ENCODE measurements at places on chromosomes 1 and 21.

DNA sequence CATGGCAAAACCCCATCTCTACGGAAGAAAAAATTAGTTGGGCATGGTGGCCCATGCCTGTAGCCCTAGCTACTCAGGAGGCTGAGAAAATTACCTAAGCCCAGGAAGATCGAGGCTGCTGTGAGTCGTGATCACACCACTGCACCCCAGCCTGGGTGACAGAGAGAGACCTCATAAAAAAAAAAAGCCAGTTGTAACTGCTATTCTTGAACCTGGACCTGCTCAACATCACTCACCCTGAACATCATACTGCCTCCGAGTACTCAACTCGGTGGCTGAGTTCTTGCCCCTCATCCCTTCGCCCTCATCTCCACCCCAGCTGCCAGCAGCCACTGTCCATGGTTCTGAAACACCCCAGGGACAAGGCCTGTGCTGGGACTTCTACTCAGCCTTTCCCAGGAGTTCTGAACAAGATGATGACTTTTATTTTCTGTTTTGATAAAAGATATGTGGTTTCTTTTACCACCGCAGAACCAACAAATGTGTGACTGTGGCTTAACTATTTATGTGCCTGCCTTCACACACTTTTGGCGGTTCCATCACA lies 5.4 kb upstream of the DISP3 start:
- DNase-seq: no peak

GRCh38 chr1:223323491-223324484 lies 40.2 kb downstream of the SUSD4 start:
- no peak for DNase-seq

DNA sequence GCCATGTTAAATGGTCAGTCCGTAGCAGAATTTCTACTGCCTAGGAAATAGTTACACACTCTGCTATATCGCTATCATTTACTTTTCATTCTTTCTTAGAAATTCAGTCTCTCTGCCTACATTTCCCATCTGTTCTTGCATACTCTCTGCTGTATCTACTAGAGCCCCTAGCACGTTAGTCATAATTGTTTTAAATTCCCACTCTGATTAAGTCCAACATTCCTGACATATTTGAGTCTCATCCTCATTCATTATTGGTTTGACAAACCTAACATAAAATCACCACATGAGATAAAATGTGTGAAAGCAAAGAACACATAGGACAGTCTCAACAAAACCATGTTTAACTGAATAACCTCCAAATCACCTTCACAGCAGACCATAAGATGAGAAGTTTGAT lies 513.6 kb downstream of the PLPP3 start:
- no peak for DNase-seq

GRCh38 chr21:44090325-44090724 lies 16.9 kb upstream of the PWP2 start:
- peak; percentile 21 for DNase-seq

GRCh38 chr1:222182641-222183040 lies 365.3 kb downstream of the HHIPL2 start:
- no peak for DNase-seq

DNA sequence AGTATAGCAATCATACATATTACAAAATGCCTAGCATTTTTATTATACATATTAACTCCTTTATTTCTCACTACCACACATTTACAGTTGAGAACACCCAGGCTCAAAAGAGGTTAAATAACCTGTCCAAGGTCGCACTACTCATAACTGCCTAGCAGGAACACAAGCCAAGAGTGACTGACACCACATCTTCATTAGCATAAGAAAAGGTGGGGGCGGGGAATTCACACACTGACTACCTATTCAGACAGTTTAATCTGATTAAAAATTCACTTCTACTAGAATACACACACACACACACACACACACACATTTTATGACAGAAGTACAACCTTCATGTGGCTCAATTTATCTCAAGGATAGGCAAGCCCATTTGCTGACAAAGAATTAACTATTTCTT lies 77.8 kb upstream of the CACHD1 start:
- no peak for DNase-seq

DNA sequence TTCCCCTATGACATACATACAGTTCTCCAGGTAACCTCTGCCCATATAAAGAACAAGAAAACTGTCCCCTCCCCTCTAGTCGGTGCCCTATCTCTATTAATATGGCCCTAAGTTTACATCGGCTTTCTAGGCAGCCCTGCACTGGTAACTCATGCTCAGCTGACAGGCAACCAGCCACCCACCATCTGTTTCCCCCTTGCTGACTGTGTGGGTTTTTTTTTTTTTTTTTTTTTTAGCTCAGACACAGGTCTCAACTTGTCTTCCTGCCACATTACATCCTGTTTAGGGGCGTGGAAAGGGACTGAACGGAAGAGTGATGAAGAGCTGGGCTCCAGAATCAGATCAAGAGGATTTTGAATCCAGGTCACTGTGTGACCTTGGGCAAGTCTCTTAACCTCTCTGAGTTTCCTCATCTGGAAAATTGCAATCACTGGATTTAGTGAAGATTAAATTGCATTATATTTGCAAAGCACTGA lies 14.0 kb downstream of the LAPTM5 start:
- DNase-seq: no peak

DNA sequence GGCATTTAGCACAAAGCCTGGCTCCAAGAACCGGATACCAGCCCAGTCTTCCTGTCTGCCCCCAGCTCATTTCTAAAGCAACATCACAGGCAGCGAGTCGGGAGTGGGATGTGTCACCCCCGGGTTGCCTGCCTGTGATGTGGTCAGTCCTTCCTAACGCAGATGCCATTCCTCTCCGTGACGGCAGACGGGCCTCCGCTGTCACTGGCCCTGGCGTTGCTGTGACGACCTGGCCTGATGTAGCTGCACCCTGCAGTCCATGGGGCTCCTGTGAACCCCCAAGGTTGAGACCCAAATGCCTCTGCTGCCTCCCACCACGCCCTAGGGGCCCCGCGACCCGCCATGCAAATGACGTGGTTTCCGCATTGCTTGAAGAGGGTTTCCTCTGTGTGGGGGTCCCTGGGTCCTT lies 12.3 kb downstream of the TNFRSF1B start:
- DNase-seq: no peak

DNA sequence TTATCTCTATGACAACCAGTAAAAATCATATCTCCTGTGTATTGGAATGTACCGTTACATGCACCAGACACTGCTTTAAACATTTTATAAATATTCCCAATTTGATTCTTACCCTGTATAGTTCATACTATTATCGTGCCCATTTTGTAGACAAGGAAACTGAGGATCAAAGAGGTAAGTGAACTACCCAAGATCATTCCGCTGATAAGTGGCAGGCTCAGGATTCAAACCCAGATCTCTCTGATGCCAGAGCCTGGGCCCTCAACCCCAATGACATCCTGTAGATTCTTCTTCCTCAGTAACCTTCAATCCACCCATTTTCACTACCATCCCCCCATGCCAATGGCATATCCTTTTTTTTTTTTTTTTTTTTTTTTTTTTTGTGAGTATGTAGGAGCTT lies 12.3 kb downstream of the CFAP57 start:
- no peak for DNase-seq

DNA sequence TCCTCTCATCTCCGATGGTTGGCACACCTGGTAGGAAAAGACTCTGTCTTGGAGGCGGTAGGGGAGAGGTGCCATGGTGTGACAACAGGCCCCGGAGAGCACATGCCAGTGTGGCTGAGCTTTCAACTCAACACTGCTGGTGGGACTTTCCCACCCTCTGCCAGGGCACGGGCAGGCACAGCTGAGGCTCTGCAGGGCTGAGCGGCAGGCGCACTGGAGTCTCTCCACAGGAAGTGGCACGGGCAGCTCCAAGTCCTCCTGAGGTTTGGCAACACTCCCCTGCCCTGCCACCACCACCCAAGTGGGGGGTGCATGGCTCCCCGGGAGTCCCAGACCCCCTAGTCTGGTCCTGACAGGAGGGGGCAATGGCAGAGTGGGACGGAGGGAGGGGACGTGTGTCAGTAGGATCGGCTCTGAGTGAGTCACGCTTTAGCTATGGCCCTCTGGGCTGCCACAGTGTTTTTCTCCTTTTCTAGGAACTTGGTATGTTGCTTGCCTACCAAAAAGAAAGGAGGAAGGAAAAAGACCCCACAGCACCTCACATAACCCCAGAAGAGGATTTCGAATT lies 27.3 kb upstream of the EVA1B start:
- DNase-seq: no peak

- DNase-seq: peak; percentile 98
These were observed 116.8 kb downstream of the CASZ1 start for GRCh38 chr1:10679496-10680220.

- DNase-seq: no peak
These were observed 66.8 kb downstream of the COL24A1 start for GRCh38 chr1:86089765-86090164.

DNA sequence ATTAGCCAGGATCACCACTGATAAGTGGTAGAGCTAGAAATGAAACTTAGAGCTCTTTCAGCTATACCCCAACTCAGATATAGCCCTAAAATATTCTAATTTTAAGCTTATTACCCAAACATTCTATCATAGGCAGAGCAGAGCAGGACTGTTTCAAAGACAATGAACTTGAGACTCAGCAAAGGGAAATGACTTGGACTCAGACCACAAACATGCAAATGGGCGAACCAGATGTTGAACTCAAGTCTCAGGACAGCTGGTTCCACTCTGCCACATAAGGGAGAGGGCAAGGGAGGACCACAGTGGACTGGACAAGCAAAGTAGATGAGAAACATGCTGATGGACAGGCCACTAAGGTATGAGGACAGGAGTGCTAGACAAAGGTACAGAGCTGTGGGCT lies 315.3 kb downstream of the OMA1 start:
- no peak for DNase-seq

DNA sequence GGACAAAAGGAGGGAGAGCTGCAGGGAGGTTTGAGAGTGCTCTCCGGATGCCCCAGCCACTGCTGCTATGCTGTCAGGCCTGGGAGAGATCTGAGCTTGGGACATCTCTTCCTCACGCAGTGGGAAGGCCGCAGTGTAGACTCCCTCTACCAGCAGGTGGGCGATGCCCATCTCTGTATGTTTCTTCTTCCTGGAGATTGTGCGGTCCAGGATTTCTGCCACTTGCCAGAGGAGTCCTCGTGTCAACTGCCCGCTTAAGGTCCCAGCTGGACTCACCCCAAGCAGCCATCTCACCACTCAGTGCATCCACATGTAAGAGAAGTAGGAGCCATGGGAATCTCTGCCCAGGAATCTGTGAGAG lies 10.9 kb downstream of the CPLANE2 start:
- DNase-seq: no peak

DNA sequence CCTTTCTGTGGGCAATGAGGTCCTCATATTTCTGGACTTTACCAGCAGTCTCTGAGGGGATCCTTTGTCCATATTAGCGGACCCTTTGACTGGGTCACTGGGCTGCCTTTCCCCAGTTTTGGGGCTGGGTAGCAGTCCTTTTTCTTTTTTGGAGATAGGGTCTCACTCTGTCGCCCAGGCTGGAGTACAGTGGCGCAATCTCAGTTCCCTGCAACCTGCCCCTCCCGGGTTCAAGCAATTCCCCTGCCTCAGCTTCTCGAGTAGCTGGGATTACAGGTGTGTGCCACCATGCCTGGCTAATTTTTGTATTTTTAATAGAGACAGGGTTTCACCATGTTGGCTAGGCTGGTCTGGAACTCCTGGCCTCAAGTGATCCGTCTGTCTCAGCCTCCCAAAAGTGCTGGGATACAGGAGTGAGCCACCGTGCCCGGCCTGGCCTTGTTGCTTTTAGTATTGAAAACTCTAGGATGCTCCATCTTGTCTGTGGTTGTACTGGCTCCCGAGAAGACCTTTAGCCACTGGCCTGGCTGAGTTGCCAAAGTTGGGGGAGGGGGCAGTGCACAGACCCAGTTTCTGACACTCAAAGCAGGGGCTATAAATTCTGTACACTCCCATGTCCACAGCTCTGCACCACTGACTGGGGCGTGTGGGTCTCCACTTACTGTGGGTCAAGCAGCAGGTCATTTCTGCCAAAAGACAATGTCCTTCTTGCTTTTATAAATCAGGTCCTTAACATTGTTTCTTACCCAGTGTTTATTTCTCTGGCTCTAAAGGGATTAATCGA lies 33.1 kb downstream of the MAN1C1 start:
- no peak for DNase-seq

DNA sequence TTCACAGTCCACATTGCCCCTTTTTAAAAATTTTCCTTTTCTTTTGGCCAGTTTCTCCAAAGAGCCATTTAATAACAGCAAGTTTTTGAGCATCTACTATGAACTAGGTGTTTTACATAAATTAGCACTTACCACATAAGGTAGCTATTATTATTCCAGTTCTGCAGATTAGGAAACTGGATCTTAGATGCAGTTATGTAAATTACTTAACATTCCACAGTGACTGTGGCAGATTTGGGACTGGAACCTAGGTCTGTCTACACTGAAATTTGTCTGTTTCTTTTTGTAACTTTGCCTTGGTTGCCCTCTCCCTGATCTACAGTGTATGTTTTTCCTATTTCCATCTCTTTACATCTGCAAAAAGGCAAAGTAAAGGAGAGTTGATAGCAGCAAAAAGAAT lies 164.8 kb upstream of the ATP1B1 start:
- DNase-seq: no peak

DNA sequence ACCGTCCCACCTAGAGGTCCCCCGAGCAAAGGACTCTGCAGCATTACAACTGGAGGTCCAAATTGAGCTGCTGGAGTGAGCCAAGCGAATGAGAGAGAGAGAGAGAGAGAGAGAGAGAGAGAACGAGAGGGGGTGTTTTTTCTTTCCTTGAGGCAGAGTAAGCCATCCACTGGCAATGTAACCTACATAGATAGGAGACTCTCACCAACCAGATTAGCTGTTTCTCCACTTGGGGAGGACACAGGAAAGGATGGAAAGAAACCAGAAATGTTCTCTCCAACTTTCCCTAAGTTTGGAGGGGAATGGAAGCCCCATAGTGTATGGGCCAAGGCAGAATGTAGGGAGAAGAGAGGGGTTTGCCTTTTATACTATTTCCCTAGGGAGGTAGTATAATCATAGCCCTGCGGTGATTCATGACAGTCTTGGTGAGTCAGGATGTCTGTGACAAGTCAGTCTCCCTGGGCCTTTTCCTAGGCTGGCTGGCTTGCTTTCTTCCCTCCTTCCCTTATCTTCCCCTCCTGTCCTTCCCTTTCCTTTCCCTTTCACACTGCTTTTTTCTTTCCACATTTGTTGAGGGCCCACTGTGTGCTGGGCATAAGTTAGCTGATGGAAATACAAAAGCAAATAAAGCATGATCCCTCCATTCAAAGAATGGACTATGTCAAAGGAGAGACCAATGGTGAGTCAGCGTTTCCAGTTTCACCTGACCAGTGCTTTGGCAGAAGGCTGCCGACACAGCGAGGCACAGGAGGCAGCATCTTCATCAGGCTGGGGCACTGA lies 7.1 kb downstream of the FNDC7 start:
- no peak for DNase-seq

DNA sequence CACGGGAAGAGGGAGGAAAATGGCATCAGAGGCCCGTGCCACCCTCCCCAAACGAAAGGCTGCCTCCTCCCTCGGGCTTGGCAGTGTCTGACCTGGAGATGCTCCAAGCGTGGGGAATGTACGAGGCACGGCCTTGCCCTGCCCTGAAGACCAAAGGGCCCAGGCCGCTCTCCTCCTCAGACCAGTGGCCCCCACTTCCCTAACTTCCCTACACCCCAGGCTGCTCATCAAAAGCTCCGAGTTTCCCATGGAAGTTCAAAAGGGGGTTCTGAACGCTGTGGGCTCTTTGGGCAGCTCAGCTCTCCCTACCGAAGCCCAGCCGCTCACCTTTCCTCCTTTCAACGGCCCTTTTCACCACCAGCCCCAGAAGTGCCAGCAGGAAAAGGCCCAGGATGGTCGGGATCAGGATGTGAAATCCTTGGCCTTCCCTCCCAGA lies 11.8 kb downstream of the FCMR start:
- no peak for DNase-seq

- DNase-seq: no peak
These were observed 152.2 kb upstream of the C1orf105 start for GRCh38 chr1:172268237-172268636.

Measured in NCI-H510A (cell line).